ENCODE measurements at places on chromosomes 7 and 10. TPM values are rescaled to one million over a fixed set of nuclear protein-coding genes. Genes with fewer than 3 reads are reported as not detected.

SPACDR gene
- 1.7 TPM for total RNA-seq

ANKMY2 gene
- 24.9 TPM for total RNA-seq

TRPV6 gene
- 1.7 TPM for total RNA-seq

ST8SIA6 gene
- 1.3 TPM for total RNA-seq

NAT16 gene
- total RNA-seq = 2.0 TPM

GRCh38 chr10:43237631-43238446 is 29.0 kb downstream of the RASGEF1A start:
- H3K27ac ChIP-seq = no peak overlapping the region
- no peak for DNase-seq
- no peaks in the 10 kb centered on the region for H3K36me3 ChIP-seq
- no peak overlapping the region for H3K4me3 ChIP-seq

GRCh38 chr10:46558392-46559185 is 2.1 kb upstream of the GPRIN2 start:
- H3K36me3 ChIP-seq = no peaks in the 10 kb centered on the region
- DNase-seq = no peak
- peaks cover 5% of the 10 kb centered on the region for H3K27me3 ChIP-seq
- peaks cover 9% of the 10 kb centered on the region for H3K4me1 ChIP-seq
- no peak overlapping the region for H3K4me3 ChIP-seq

DNA sequence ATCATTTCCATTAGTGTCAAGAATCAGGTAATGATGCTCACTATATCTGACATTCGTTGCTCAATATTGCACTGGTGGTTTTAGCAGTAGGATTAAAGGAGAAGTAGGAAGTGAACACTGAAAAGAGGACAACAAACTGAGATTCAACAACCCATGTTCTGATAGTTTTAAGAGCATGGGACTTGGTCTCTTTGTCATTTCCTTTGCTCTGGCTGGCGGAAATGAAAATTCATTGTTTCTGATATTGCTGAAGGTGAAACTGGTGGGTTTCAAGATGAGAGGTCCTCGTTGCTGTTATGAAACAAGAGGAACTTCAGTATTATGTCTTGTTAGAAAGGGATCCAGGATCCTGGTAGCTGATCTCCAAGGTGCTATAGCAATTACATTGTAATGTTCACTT is 129.0 kb downstream of the DNAH11 start:
- H3K4me1 ChIP-seq = no peaks in the 10 kb centered on the region
- no peak overlapping the region for H3K4me3 ChIP-seq
- H3K27me3 ChIP-seq = no peaks in the 10 kb centered on the region

GRCh38 chr7:39428221-39428620 is 138.0 kb upstream of the YAE1 start:
- H3K27me3 ChIP-seq = no peaks in the 10 kb centered on the region
- H3K4me1 ChIP-seq = peaks cover 5% of the 10 kb centered on the region
- H3K4me3 ChIP-seq = no peak overlapping the region
- no peak for DNase-seq

DNA sequence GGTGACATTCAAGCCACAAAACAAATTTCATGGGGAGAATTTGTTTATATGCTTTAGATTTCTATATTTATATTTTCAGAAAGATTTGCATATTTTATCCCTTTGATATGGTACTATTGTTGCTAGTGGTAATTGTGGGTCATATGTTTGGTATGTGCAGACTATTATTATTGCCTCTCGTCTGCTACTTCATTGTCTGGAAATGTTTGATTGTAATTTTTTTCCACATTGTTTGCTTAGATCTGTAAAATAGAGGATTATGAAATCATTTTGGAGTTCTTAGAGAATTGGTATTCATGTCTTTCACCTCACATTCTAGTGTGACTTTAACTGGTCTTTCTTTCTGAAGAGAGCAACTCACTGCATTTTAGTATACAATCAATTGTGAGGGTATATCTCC is 44.7 kb downstream of the MYO3A start:
- no peaks in the 10 kb centered on the region for H3K4me1 ChIP-seq
- peaks cover 26% of the 10 kb centered on the region for H3K27me3 ChIP-seq
- H3K27ac ChIP-seq = no peak overlapping the region
- H3K4me3 ChIP-seq = no peak overlapping the region
- H3K36me3 ChIP-seq = no peaks in the 10 kb centered on the region
- no peak for DNase-seq

- DNase-seq = no peak
- no peak overlapping the region for H3K27ac ChIP-seq
- no peaks in the 10 kb centered on the region for H3K4me1 ChIP-seq
- H3K27me3 ChIP-seq = no peaks in the 10 kb centered on the region
Observed at GRCh38 chr7:8605221-8605620, 171.8 kb downstream of the NXPH1 start.

DNA sequence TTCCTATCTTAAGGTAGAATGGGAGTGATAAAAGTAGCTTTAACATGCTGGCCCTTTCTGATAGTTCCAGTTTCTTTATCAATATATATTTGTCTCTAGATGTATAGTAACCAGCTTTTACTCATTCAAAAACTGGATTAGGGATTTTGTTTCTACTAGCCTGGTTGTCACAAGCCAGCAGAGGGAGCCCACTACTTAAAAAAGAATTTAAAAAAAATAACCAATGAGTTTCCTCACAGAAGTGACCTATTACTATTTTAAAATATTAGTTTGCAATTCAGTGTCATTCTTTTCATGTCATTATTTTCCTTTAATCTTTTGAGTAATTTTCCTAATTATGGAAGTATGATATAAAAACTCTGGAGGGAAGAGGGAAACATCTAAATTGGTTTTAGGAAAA is 142.1 kb downstream of the PHTF2 start:
- no peak overlapping the region for H3K27ac ChIP-seq
- no peak overlapping the region for H3K4me3 ChIP-seq
- H3K27me3 ChIP-seq = no peaks in the 10 kb centered on the region
- H3K4me1 ChIP-seq = no peaks in the 10 kb centered on the region

- DNase-seq = no peak
- no peak overlapping the region for H3K27ac ChIP-seq
- no peaks in the 10 kb centered on the region for H3K36me3 ChIP-seq
- no peaks in the 10 kb centered on the region for H3K27me3 ChIP-seq
- H3K4me3 ChIP-seq = no peak overlapping the region
Observed at GRCh38 chr7:129222064-129222463, 2.8 kb upstream of the AHCYL2 start.

DNA sequence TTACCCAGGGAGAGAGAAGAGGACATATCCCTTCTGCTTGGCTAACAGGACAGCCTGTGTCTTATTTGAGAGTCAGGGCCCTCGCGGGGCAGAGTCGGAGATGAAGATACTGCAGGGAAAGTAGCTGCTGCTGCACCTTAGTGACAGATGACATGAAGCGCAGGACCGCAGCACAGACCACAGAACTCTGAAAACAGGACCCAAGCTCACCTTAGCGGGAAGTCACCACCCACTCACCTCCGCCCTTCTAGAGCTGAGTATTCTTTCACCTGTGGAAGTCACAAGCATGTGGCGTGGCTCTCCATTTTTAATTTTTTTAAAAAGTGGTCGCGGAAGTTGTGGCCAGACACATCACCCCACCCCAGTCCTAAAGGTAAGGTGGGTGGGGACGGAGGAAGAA is 191.4 kb downstream of the FAM107B start:
- H3K4me1 ChIP-seq = peaks cover 6% of the 10 kb centered on the region
- no peak for DNase-seq
- H3K27me3 ChIP-seq = no peaks in the 10 kb centered on the region
- H3K4me3 ChIP-seq = no peak overlapping the region

DNA sequence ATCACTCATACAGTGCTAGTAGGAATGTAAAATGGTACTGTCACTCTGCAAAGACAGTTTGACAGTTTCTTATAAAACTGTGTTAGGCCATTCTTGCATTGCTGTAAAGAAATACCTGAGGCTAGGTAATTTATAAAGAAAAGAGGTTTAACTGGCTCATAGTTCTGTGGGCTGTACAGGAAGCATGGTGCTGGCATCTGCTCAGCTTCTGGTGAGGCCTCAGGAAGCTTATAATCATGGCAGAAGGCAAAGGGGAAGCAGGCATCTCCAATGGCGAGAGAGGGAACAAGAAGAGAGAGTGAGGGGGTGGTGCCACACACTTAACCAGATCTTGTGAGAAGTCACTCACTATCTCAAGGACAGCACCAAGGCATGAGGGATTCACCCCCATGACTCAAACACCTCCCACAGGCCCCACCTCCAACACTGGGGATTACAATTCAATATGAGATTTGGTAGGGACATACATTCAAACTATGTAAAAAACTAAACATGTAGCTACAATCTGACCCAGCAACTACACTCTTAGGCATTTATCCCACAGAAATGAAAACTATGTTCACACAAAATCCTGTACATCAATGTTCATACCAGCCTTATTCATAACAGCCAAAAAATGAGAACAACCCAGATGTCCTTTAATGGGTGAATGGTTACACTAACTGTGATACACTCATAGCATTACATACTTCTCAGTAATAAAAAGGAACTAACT is 5.0 kb downstream of the ALDH18A1 start:
- peaks cover 21% of the 10 kb centered on the region for H3K36me3 ChIP-seq
- no peak overlapping the region for H3K4me3 ChIP-seq
- no peak for DNase-seq
- no peak overlapping the region for H3K27ac ChIP-seq

DNA sequence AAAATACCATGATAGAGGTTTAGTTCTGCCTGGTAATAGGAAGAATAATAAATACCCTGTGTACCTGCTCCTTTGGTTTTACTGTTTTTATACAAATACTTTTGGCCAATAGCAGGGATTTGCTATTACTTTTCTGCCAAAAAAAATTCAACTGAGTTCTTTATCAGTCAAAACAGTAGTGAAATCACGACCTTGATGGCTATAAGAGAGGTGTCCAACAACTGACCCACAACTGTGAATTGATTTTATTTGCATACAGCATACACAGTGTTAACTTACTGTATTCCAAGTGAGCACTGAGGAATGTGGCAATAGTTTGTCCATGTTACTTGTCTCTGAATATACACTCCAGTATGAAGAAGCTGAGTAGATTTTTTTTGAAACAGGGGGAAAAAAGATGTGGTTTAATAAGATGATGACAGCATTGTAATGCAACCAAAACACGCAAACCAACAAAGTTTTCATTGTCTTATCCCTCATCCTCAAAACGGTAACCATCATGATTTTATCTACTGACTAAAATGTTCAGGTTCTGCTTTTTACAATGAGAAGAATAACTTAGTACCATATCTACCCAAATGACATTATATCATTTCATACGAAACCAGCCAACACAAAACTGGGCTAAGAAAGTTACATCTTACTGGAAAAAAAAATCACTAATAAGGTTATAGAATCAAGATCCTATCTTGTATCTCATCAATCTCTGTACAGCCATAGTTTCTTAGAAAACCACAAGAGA is 63.3 kb downstream of the GSAP start:
- DNase-seq = no peak
- no peaks in the 10 kb centered on the region for H3K36me3 ChIP-seq
- H3K27ac ChIP-seq = no peak overlapping the region
- H3K4me3 ChIP-seq = no peak overlapping the region
- no peaks in the 10 kb centered on the region for H3K27me3 ChIP-seq

- DNase-seq = no peak
- no peaks in the 10 kb centered on the region for H3K36me3 ChIP-seq
- H3K27ac ChIP-seq = no peak overlapping the region
- no peaks in the 10 kb centered on the region for H3K27me3 ChIP-seq
- no peaks in the 10 kb centered on the region for H3K4me1 ChIP-seq
Observed at GRCh38 chr7:22942191-22942590, 71.7 kb downstream of the HYCC1 start.

DNA sequence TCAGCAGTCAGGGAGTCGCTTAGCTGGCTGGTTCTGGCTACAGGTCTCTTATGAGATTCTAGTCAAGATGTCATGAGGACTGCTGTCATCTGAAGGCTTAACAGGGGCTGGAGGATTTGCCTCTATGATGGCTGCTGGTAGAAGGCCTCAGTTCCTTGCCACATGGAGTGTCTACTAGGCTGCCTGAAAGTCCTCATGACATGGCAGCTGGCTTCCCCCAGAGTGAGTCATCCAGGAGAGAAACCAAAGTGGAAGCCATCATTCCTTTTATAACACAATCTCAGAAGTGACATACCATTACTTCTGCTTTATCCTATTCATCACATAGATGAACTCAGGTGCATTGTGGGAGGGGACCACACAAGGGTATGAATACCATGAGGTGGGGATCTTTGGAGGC is 75.1 kb downstream of the EXOC6 start:
- no peaks in the 10 kb centered on the region for H3K27me3 ChIP-seq
- no peak overlapping the region for H3K4me3 ChIP-seq
- no peaks in the 10 kb centered on the region for H3K4me1 ChIP-seq
- no peak for DNase-seq
- H3K27ac ChIP-seq = no peak overlapping the region

DNA sequence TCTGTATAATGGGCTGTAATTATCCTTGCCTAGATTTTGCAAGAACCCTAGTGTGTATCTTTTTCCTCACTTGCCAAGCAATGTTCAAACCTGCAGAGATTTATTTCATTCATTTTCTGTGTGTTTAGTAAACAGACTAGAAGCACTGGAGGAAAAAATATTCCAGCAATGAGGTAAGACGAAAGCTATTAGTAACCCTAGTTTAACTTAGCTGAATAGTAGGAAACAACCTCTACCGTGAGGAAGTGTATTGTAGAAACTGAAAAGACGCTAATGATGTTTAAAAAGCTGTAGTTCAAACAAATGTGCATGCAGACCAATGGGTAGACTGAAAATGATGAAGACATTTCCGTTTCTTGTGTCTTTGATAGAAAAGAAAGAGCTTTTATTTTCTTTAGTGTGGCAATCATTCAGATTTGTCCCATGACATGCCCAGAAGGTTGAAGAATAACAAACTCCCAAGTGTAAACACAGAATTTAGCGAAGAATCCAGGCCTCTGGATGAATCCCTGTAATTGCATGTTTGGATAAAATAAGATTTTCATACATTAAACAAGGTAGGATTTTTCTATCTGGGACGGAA is 20.7 kb downstream of the CAV1 start:
- no peaks in the 10 kb centered on the region for H3K27me3 ChIP-seq
- no peak overlapping the region for H3K4me3 ChIP-seq
- H3K36me3 ChIP-seq = peaks cover 84% of the 10 kb centered on the region
- no peak overlapping the region for H3K27ac ChIP-seq
- no peaks in the 10 kb centered on the region for H3K4me1 ChIP-seq
- no peak for DNase-seq

GRCh38 chr7:15557186-15557585 is 4.6 kb downstream of the AGMO start:
- no peak overlapping the region for H3K27ac ChIP-seq
- no peak for DNase-seq
- H3K36me3 ChIP-seq = no peaks in the 10 kb centered on the region
- H3K4me1 ChIP-seq = no peaks in the 10 kb centered on the region

- no peak overlapping the region for H3K4me3 ChIP-seq
- no peaks in the 10 kb centered on the region for H3K36me3 ChIP-seq
- H3K4me1 ChIP-seq = no peaks in the 10 kb centered on the region
Observed at GRCh38 chr7:158014976-158015375, 572.6 kb downstream of the PTPRN2 start.

DNA sequence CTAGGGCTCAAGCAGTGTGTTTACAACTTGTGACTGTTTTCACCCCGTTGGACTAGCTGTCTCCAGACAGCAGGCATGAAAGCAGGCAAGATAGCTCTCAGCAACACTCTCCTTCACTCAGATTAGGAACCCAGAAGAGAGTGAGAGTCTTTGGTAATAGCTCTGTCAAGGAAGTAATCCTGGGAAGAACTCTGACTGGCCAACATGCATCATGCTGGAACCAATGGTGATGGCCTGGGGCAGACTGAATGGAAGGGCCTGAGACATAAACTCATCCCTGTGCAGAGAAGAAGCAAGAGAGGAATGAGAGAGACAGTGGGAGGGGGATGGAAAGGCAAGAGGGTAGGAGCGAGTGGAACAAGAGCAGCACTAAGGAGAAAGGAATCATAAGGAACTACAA is 48.9 kb downstream of the AKR1D1 start:
- DNase-seq = no peak
- no peak overlapping the region for H3K4me3 ChIP-seq
- H3K27ac ChIP-seq = no peak overlapping the region
- no peaks in the 10 kb centered on the region for H3K27me3 ChIP-seq
- H3K4me1 ChIP-seq = no peaks in the 10 kb centered on the region

Measured in HCT116 (cell line).